ENCODE measurements at places on chromosomes 2 and 18.

DNA sequence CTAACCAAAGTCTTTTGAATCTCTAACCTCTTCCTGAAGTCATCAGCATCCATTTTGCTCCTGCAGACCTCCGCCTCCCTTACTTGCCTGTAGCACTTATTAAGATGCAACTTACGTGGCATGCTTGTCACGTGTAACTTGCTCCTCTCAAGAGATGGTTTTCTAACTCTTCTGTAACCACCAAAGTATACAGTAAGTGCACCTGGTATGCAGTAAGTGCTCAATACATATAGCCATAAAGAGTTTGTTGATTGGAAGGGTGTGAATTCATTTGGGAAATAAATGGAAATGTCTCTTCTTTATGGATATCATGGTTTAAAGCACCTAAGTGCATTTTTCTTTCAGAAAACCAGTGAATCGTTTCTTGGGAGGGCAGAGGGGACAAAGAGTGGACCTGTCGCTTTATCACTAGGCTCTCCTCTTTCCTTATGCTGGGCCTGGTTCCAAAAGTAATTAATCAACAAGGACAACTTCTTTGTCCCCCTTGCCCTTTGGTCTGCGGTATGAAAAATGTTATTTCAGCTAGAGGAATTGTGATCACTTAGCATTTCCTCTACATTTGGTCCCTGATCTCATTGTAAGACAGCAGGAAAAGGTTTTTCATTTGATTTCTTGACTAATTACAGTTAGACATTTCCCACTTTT lies 370.0 kb upstream of the SPRED2 start:
- no peak for DNase-seq

GRCh38 chr2:120745420-120746111 lies 9.9 kb downstream of the GLI2 start:
- no peak for DNase-seq

DNA sequence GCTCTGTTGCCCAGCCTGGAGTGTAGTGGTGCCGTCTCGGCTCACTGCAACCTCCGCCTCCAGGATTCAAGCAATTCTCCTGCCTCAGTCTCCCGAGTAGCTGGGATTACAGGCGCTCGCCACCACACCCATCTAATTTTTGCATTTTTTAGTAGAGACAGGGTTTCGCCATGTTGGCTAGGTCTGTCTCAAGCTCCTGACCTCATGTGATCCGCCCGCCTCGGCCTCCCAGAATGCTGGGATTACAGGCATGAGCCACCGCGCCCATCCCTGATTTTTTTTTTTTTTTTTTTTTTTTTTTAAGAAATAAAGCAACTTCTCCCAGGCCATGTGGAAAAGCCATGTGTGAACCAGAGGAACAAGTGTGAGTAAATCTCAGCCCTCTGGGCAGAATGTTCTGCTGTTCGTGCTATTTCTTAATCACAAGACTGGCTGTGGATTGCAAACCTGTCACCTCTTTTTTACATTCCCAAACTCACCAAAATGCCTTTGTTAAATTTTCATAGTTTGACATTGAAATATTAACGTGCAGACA lies 6.4 kb upstream of the SH3BP4 start:
- no peak for DNase-seq

DNA sequence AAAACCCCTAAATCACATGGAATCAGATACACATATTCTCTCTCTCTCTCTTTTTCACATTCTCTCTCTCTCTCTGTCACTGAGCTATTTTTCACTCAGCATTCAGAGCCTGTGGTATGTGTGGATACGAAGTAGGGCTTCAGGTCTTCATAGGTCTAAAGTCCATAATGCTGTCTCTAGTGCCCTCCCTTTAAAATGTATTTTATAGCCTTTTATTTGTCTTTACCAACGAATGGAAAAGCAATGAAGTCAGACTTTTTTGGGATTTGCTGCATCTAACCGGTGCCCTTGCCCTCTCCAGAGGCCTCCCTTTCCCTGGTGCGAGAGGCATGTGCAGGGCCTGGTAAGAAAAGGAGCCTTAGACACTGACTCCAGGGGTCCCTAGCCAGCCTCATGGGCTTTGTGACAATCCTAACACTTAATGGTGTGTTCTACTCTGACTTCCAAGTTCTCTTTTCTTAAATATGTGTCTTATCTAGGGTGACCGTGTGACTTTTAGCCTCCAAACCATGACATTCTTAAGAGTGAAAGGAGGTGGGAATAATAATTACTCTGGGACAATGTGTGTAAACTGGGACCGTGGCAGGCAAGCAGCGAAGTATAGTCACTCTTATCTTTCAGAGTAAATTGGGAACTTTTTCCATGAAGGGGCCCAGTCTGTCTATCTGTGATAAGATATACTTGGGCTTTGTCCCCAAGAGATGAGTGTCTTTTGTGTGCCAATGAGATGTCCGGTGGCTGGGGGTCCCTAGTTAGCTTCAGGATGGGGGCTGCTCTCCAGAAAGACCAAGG lies 101.1 kb downstream of the B3GNT2 start:
- no peak for DNase-seq

GRCh38 chr18:55592572-55592971 lies 4.6 kb upstream of the TCF4 start:
- DNase-seq: no peak

DNA sequence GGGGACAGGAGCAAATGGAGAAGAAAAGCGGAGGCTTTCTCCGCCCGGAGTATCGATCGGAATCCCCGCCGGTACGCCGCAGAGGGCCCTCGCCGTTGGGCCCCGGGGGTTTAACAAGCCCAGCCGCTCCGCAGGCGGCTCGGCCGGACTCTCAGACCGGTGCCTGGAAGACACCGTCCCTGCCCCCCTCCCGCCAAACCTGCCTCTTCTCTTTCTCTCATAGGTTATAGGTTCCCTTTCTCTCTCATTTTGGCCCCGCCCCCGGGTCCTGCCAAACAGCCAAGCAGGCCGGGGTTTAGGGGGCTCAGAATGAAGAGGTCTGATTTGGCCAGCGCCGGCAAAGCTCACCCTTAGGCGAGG lies 4.4 kb downstream of the ONECUT2 start:
- DNase-seq: peak; percentile 24

DNA sequence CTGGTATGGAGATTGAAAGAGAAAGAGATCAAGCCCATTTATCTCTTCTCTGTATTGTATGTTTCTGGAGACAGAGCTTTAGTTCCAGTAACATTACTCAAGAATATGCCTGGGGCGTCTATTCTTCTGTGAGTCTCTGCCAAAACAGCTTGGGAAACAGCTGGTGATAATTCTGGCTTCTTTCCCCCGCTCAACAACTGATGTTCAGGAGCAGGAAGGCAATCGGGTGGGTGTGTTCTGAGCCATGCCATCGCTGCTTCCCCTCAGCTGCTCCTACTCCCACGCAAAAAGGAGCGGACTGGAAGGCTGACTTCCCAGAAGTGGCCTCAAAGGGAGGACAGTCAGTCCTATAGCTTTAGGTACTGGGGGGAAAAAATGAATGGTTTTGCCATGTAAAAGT lies 695.1 kb downstream of the PLCL1 start:
- no peak for DNase-seq

- DNase-seq: no peak
These were observed 511.5 kb downstream of the CNTNAP5 start for GRCh38 chr2:124536591-124536990.

GRCh38 chr18:22324191-22325131 lies 93.3 kb downstream of the CTAGE1 start:
- no peak for DNase-seq

- DNase-seq: no peak
These were observed 99.7 kb downstream of the RBM43 start for GRCh38 chr2:151161821-151162551.

DNA sequence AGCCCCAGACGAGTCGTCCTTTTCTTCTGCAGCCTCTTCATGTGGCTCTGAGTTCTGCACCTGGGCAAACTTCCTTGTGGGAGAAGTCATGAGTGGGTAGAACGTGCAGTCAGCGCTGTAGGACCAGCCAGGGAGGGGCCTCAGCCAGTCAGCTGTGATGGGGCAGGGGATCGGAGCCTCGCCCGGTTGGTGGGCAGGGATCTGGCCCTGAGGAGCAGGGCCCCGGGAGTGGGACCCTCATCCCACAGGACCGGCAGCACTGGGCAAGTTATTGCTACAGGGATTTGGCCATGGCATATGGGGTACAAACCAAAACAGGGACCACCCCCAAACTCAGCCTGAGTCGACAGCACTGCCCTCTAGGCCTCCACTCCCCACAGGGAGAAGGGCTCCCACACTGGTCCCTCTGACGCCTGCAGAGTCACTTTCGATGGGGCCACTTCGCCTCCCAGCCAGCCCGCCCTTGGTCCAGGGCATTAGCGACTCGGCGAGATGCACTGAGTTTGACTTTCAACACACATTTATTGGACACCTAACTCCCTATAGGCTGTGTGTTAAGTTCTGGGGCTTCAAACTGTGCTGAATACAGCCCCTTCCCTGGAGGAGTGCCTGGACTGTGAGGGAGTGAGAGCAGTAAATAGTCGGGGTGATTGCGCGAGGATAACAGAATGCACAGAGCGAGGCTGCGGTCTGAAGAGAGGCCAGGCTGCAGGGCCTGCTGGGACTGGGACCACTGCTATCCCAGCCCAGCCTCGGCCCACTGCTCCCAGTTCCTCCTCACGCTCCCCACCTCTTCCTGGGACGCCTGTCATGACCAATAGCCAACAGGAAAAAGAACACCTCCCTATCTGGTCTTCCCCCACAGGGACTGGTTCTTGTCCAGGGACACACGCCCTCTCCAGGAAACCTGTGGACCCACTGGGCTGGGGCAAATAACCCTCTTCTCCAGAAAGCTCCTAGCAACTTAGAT lies 55.9 kb downstream of the SDC1 start:
- no peak for DNase-seq

DNA sequence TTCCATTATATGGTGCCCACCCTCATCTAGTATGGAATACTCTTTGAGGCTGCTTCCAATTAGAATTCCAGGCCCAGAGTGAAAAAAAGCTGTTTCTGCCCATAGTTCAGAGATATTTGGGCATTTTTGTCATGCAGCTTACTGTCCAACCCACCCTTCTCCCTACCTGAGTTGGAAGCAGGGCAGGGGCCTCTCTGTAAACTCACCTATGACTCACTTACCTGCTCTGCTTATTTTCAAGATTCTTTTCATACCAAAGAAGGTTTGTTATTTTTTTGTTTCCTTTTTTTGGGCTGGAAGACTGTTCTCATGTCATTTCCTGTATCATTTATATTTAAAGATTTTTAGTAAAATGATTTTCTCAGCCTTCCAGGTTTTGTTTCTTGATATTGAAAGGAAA lies 38.4 kb upstream of the PPP1R1C start:
- DNase-seq: no peak

- no peak for DNase-seq
These were observed 26.1 kb upstream of the FAM237A start for GRCh38 chr2:206616151-206616550.

Measured in GM10248 (cell line).